ENCODE measurements at places on chromosomes 13 and 19. TPM values are rescaled to one million over a fixed set of nuclear protein-coding genes. Genes with fewer than 3 reads are reported as not detected.

CD37 gene
- 1.1 TPM for total RNA-seq

KIRREL2 gene
- total RNA-seq, result 0.31 TPM

MATK gene
- 0.62 TPM for total RNA-seq

KCNC3 gene
- total RNA-seq, result 0.13 TPM

GPR4 gene
- 0.44 TPM for total RNA-seq

JOSD2 gene
- 16.2 TPM for total RNA-seq

TLE6 gene
- total RNA-seq, result 0.53 TPM

ZNF829 gene
- 7.3 TPM for total RNA-seq

COL4A1 gene
- 660 TPM for total RNA-seq

FAM83E gene
- total RNA-seq, result 0.13 TPM

All from muscle of leg (tissue), 16 donors.